Progenitor cell of endocrine pancreas (in vitro differentiated cells): ENCODE measurements at places on chromosomes 3 and 15.

GRCh38 chr3:45064512-45065372 lies 38.6 kb downstream of the CLEC3B start:
- DNase-seq = no peak

GRCh38 chr3:100256731-100257151 lies 4.1 kb upstream of the TBC1D23 start:
- DNase-seq = no peak

DNA sequence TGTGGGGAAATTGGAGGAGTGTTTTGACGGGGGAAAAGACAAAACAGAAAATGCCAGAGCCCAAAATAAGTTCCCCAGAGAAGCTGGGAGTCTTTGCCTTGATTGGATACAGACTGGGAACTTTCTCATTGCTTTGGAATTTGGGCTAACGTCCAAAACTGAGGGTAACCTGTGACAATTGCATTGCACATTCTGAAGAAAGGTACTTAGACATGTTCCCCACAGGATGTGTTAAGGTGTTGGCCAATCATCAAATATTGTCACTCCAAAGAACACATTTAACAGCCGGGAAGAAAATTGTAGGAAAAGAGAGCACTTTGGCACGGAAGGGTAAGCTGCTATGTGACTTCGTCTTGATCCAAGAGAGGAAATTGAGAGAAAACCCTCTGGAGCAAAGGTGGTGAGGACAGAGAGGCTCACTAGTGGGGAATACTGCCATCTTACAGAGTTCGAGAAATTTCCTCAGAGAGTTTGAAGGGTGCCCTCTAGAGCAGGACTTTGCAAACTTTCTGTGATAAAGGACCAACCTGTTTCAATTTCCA lies 619.5 kb upstream of the TBL1XR1 start:
- no peak for DNase-seq

GRCh38 chr3:69322158-69322509 lies 63.8 kb downstream of the FRMD4B start:
- DNase-seq = no peak

GRCh38 chr15:100844167-100844566 lies 35.5 kb upstream of the ALDH1A3 start:
- no peak for DNase-seq
